ENCODE measurements at places on chromosomes 7 and 10. TPM values are rescaled to one million over a fixed set of nuclear protein-coding genes. Genes with fewer than 3 reads are reported as not detected.

POLR3A gene
- total RNA-seq = 16.8 TPM

PITX3 gene
- total RNA-seq = not detected

POLR2J2 gene
- total RNA-seq = 13.4 TPM

FZD1 gene
- total RNA-seq = 0.73 TPM

AOAH gene
- 6.2 TPM for total RNA-seq

C1GALT1 gene
- total RNA-seq = 46.5 TPM

NEUROG3 gene
- total RNA-seq = not detected

SPDYE5 gene
- total RNA-seq = 0.17 TPM

TEX36 gene
- total RNA-seq = not detected

Data from activated naive CD4-positive, alpha-beta T cell treated with anti-CD3 and anti-CD28 coated beads, Interleukin-2, amount 10 ng/mL, durations not matched to agents 5 hours and 36 hours (primary cell).